ENCODE measurements at places on chromosomes 11 and 22.

DNA sequence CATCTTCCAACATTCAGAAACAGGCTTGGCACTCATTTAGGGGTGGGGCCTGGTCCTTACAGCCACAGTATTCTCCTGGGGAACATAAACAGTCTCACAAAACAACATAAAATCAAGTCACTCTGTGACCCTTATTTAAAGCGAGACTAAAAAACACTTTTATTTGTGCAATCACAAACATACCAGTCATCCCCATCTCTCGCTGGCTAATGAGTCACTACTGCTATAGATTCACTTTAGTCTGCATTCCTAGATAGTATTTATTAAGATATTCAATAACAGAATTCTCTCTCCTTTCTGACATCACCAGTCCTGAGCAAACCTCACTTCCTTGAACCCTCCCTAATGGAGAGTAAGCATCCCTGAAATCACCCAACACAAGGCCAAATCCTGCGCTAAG lies 68.0 kb downstream of the ZBTB44 start:
- DNase-seq, result no peak

DNA sequence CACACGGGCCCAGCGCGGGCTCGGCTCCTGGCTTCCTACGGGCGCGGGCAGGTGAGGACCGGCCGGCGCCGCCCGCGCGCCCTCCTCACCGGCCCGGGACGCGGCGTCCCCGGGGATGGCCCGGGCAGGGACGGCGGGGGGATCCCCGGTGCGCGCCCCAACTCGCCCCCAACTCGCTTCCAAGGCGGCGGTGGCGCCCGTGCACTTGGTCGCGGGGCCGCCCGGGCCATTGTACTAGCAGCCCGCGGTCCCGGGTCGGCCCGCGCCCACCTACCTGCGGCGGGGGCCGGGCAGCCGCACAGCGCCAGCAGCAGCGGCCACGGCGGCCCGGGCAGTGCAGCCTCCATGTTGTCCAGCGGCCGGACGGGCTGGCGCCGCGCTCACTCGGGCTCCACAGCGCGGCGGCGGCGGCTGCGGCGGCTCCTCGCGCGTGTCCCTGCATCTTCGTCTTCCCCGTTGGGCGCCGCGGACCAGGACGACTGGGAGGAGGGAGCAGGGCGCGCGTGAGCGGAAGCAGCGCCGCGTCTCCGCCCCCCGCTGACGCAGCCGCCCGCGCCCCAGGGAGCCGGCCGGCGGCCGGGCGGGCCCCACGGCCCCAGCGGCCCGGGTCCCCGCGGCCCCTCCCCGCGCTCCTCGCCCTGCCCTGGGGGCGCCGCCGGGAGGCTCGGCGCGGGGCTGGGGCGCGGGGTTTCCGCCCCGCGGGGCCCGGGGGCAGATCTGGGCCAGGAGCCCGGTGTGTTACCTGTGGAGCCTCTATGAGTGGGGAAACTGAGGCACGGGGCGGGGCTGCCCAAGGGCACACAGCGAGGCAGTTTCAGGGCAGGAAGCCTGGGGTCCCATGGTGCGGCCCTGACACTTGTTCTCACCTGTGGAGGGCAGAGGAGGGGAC lies 159.3 kb upstream of the GRK3 start:
- DNase-seq, result no peak

DNA sequence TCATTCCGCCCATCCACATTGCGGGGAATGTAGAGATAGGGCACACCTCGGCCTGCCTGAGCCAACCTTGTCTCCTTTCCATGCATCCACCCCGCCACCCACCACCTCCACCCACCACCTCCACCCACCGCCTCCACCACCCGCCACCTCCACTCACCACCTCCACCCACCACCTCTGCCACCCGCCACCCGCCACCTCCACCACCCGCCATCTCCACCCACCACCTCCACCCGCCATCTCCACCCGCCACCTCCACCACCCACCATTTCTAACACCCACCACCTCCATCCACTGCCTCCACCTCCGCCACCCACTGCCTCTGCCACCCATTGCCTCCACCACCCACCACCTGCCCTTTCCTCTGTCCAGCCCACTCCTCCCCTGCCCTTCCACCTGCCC lies 78.4 kb downstream of the IGLL1 start:
- DNase-seq, result no peak

DNA sequence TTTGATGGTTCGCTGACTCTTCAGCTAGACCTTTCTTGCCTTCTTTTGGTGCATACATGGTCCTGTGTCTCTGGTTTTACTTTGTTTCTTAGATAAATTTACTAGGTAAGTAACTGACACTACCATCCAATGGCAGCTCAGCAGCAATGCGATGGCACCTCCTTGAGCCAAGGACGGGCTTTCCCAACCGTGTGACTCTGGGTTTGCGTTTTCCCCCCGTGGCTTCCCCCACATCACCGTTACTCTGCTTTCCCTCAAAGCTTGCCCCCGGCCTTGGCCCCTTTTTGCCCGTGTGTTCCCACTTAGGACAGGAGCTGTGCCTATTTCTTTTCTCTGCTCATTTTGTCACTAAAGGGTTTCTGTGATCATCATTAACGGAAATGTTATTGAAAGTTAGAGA lies 41.5 kb downstream of the TBC1D22A start:
- no peak for DNase-seq

DNA sequence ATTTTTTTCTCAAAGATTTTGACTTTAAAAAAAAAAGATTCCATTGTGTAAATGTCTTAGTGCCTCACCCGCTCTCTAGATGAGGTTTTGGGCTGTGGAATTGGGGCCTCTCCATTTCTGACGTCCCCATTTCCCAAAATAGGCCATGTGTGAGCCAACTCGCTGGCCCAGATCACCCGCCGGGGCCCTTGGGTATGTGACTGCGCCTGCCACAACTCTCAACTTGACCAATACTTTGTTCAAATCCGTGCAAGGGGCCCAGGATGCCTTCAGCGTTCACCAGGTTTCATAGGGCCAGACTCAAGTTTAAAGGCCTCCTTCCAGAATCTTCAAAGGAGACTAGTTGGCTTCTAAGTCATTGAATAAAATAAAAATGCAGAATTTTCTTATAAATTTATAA lies 96.0 kb downstream of the DHCR7 start:
- DNase-seq, result no peak

DNA sequence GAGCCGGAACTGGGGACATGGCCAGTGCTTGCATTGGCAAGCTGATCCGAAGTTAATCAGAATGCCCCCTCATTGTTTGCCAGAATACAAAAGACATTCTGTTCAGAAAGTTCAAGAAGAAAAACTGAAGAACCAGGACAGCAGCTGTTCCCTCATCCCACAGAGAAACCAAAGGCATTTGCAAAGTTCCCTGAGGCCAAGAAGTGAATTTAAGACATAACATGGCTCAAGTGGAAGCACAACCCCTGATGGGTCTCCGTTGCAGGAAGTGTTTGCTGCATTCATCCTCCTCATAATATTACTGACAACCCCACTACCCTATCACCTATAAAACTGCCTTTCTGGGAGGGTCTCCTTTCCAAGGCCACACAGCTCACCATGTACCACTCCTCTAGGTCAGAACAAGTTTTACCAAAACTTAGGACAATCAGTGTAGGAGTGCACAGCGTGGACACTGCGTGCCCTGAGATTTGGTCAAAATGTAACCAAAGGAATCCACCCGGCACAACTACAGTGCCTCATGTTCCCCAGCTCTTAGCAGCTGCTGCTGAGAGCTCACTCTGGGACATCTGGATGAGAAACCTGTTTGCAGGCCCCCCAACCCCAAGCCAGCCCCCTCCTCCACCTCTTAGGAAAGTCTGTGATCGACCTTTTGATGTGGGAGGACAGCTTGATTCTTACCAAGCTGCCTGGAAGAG lies 101.6 kb upstream of the AKIP1 start:
- DNase-seq, result no peak

- DNase-seq, result no peak
Measured at GRCh38 chr11:11332141-11332710, 20.8 kb downstream of the CSNK2A3 start.

DNA sequence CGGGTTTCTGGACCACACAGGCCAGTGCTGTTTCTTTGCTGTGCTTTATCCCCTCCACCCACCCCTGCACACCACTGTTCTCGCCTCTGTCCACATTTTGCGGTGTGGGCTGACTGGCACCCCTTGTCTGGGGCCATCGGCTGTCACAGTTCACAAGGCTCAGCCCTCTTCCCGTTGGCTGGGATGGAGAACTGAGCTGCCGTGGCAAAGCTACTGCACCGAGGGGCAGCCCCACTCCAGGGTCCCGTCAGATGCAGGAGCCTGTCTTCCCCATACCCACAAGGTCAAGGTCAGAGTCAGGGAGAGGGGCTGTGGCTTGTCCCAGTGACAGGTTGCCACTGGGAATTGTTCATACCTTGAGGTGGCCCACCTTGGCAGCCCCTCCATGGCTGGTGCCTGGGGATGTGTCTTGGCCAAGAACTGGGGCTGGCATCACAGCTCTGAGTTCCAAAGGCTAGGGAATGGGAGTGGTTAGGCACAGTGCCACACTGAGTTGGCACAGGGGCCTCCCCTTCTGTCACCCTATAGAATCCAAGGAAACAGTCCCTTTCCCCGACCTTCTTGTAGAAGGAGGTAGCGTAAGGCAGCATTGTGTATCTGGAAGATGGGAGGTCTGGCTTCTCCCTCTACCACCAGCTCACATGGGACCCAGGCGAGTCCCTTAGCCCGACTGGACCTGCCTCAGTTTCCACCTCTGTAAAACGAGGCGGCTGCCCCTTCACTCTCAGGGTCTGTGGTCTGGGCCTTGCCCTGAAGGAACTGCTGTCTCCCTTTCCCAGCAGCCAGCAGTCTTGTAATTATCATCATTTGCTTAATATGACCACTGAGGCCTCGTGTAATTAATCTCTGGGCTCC lies 3.4 kb downstream of the GRK2 start:
- peak; percentile 68 for DNase-seq

- DNase-seq, result no peak
Measured at GRCh38 chr11:46198245-46199240, 77.3 kb upstream of the PHF21A start.

DNA sequence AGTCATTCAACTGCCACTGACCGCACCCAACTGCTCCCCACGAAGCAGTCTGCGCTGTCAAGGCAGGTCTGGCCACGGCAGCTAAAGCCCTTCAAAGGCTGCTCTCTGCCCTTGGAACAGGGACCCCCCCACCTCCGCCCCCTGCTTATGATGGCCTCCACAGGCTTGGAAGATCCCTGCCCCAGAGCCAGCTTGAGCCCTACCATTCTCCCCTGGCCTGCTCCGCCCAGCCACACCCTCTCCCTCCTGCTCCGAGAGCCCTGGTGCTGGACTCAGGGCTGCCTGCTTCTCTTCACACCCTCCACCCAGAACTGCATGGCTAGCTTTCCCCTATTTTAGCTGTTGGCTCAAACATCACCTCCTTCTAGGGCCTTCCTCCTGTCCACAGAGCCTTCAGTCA lies 19.0 kb downstream of the ZMAT5 start:
- DNase-seq, result no peak

DNA sequence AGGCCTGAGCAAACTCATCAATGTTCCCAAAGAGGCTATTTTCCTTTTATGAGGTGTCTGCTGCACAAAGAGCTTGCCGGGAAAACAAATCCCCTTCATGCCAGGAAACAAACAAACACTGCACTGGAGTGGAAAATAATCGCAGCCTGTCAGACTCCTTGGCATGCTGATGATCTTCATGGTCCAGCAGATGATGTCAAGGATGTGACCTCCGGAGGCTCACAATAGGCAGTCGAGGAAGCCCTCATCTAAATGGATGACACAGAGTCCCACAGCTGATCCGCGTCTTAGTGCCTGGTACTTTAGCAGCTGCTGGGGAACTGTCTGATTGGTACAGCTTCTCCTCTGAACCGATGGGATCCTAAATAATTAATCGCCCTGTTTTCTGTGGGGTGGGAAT lies 187.6 kb downstream of the TENM4 start:
- no peak for DNase-seq

DNA sequence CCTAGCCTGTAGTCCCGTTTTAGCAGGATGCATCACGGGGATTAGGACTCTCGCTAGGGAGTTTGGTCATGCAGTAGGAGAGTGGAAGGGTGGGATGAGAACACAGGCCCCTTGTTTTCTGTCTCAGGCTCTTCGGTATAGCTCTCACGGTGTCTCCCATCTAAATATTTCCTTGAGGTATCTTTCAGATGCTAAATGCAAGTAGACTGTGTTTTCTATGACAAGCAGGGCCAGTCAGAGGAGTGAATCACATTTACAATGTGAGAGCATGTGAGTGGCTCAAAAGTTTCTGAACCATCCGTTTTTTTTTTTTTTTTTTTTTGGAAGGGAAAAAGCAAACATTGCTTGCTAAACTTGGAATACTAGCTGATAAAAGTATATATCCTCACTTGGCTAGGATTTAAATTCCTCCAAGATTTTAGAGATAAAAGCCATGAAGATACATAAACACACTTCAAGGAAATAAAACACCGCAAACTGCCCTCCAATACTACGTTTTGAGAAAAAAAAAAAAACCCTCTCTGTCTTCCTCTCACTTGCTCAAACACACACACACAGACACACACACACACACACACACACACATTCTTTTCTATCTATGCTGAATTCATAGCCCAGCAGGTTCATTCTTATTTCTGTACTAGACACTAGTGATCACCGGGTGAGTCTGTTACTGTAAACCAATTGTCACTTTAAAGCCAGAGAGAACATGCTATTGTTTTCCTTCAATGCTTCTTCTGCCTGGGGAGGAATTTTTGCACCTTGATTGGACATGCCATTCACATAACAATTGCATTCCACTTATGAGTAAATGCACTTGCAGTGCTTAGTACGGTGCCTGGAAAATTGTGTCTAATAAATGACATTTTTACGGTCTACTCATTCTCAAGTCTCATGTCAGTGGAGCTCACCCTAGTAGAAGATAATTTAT lies 224.6 kb upstream of the CCDC90B start:
- peak; percentile 55 for DNase-seq

- DNase-seq, result no peak
Measured at GRCh38 chr11:77106321-77106720, 3.7 kb downstream of the OMP start.

- DNase-seq, result no peak
Measured at GRCh38 chr11:48025293-48025983, 45.1 kb downstream of the PTPRJ start.

DNA sequence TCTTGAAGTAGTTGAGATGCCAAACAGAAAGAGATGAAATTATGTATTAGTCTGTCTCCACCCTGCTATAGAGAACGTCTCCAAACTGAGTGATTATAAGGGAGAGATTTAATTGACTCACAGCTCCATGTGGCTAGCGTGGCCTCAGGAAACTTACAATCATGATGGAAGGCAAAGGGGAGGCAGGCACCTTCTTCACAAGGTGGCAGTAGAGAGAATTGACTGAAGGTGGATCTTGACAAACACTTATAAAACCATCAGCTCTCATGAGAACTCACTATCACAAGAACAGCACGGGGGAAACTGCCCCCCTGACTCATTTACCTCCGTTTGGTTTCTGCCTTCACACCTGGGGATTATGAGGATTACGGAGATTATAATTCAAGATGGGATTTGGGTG lies 794.0 kb downstream of the CNTN5 start:
- no peak for DNase-seq

- DNase-seq, result no peak
Measured at GRCh38 chr22:42901790-42902508, 44.9 kb upstream of the ARFGAP3 start.
